Dermis blood vessel endothelial cell (primary cell): ENCODE measurements at places on chromosomes 5 and 9. TPM values are rescaled to one million over a fixed set of nuclear protein-coding genes. Genes with fewer than 3 reads are reported as not detected.
A peak's percentile ranks its signal among the peaks of the same experiment; 100 is the strongest.

GRCh38 chr9:110029429-110029955 lies 178.5 kb downstream of the C9orf152 start:
- peak; percentile 95 for DNase-seq

DNA sequence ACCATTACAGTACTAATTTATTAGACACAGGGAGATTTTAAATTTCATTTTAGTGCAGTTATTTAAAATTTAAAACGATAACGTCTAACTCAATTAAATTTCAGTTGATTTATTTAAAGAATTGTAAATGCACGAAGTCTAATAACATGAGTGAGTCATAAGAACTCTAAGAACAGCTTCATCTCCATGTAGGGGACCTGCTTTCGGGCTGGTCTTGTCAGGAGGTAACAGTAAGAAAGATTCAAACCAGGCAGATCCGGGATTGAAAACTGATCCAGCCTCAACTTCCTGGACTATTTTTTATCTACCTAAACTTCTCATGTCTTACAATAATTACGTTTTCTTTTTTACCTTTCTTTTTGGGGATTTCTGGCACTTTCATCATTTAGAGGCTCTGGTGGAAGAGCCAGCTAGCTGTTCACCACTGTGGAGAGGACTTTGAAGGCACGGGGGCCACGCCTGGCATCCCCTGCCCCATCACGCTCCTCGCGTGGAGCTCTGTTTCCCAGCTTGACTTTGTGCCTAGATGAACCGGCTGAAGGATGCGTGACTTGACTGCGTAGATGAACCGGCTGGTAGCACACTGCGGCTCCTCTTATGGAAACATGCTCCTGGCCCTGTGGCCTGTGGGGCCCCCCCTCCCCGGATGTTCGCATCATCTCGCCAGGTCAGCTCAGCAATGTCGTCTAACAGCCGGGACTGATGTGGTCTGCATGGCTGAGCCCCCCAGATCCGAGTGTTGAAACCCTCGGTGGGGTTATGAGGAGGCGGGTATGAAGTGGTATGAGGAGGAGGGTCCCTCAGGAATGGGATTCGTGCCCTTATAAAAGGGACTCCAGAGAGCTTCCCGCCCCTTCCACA lies 26.0 kb downstream of the NDUFS6 start:
- no peak for DNase-seq

- DNase-seq: no peak
These were observed 24.5 kb upstream of the EXOC3 start for GRCh38 chr5:418162-419121.

GRCh38 chr5:117425163-117425562 lies 850.5 kb upstream of the SEMA6A start:
- DNase-seq: no peak

DNA sequence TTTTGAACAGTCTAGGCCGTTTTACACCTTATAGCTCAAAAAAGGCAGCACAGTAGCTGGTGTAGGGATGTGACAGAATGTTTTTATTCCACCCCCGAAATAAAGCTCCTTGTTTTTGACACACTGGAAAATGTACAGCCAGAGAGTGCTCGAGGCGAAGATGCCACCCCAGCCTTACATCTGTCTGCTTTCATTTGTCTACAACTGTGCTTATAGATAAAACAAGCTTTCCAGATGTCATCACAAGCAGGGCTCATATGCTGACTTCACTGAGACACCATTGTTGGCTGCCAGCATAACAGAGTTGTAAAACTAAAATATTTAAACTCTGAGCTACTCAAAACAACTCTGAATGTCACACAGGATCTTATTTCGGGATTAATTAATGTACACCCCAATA lies 386.3 kb downstream of the BNC2 start:
- no peak for DNase-seq

The PTPN3 gene
- total RNA-seq: 2.8 and 3.6 TPM in 2 replicates

The NXNL2 gene
- total RNA-seq: 0.28 TPM in 1 of 2 replicates, not detected in the other

GRCh38 chr5:118924006-118924389 lies 64.3 kb downstream of the DTWD2 start:
- no peak for DNase-seq

- no peak for DNase-seq
These were observed 279.4 kb upstream of the GRIA1 start for GRCh38 chr5:153211076-153211475.

DNA sequence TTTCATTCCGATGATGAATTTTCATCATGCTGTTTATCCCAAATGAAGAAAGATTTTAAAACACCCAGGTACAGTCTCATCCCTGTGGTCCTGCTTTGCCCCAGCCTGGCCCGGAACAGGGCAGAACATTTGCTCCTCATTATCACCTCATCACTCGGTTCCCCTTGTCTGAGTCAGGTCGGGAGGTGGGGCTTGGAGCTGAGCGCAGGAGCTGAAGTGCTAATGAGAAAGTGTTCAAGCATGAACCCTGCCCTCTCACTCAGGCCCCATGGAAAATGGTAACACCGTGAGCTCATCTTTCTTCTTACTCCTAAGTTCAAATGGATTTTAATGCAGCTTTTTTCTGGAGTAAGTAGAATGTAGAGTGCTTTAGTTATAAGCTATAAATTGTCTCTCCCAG lies 466.2 kb downstream of the KDM4C start:
- no peak for DNase-seq

The TRPM3 gene
- total RNA-seq: 0.37 and 1.4 TPM in 2 replicates

The IFNA8 gene
- total RNA-seq: not detected in 2 replicates

GRCh38 chr5:132812123-132812765 lies 858 bp upstream of the SOWAHA start:
- no peak for DNase-seq

- DNase-seq: no peak
These were observed 106.2 kb downstream of the ST8SIA4 start for GRCh38 chr5:100796851-100797250.

- no peak for DNase-seq
These were observed 79.8 kb downstream of the ARSB start for GRCh38 chr5:78905084-78905938.

The GADD45G gene
- not detected in 2 replicates for total RNA-seq

GRCh38 chr9:124303762-124304161 lies 46.0 kb downstream of the NEK6 start:
- no peak for DNase-seq

The BHMT2 gene
- 5.4 and 18.7 TPM in 2 replicates for total RNA-seq

DNA sequence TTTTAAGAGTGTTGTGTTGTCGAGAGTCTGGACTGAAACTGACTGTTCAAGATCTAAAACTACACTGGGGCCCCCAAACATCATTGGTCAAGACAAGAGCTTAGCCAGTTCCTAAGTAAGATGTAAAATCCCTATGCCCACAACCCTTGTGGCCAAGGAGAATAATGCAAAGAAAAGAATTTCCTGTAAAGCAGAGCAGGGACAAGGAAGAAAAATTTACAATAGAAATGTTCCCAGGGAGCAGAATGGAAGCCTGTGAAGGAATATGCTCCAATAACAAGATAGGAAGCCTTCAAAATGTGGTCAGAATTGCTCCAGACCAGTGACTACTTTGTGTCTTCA lies 20.4 kb downstream of the PPP1R2B start:
- no peak for DNase-seq

DNA sequence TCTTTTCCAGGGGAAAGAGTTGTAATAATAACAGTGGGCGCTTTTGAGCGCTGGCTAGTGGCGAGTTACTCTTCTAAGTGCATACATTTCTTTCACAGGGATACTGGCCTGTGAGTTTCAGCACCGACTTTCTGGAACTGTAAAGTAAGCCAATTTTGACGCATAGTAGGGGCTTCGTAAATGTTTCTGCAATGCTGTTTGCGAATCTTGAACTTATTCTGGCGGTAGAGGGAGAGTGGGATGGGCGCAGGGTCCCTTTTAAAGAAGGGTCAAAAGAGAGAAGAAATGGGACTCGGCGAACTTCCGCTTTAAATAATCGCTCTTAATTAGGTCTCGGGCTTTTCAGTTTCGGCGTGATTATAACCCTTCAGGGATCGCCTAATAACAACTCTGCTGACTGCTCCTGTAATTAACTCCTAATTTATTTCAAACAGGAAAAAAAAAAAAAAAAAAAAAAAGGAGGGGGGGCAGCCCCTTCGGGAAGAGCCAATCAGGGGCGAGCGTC lies 351 bp upstream of the MSX2 start:
- DNase-seq: no peak

- DNase-seq: no peak
These were observed 521.0 kb upstream of the CHD1 start for GRCh38 chr5:99449786-99450185.

DNA sequence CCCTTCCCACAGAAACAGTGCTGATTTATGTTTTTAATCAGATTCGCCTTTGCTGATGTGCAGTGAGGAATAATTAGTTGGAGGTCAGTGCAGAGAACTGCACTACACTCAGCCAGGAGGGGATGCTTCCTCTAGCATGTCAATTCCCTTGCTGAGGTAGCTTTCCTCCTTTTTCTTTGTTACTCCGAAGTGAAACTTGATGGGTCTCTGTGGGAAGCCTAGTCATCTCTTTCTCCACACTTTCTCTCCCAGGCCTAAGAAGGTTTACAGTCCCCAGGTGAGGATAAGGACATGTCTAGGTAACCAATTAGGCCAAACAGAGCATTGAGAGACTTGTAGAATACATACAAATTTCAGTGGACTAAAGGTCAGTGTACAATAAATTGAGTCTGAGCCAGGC lies 461.8 kb downstream of the KIF4B start:
- no peak for DNase-seq

The BARHL1 gene
- total RNA-seq: not detected in 2 replicates

- DNase-seq: no peak
These were observed 104.9 kb downstream of the SYK start for GRCh38 chr9:90906316-90907055.

- peak; percentile 10 for DNase-seq
These were observed 8.2 kb upstream of the CCL21 start for GRCh38 chr9:34717996-34718614.

The STXBP1 gene
- total RNA-seq: 24.7 and 34.0 TPM in 2 replicates

- DNase-seq: peak; percentile 33
These were observed 76.2 kb upstream of the IL6ST start for GRCh38 chr5:56070851-56071465.

- peak; percentile 97 for DNase-seq
These were observed 95.4 kb upstream of the DAB2 start for GRCh38 chr5:39520232-39520572.

- no peak for DNase-seq
These were observed 14.6 kb downstream of the SMARCA2 start for GRCh38 chr9:2029666-2030170.

DNA sequence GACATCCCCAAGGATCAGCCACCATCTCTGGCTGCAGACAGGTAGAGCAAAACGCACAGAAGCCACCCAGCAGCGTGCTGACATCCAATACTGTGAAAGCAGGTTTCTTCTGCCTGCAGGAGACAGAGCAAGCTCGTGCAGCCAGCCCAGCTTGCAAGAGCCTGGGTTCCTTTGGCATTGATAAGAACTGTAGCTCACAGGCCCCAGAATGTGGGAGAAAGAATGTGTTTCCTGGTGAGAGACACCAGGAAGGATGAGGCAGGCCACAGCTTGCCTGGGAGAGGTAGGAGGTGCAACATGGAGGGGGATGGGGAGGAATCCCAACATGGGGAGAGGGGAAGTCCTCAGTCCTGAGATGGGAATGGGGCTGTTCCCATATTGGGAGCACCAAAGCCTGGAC lies 34.0 kb upstream of the ARAP3 start:
- DNase-seq: no peak

GRCh38 chr5:57586649-57587048 lies 104.0 kb upstream of the ACTBL2 start:
- DNase-seq: no peak

DNA sequence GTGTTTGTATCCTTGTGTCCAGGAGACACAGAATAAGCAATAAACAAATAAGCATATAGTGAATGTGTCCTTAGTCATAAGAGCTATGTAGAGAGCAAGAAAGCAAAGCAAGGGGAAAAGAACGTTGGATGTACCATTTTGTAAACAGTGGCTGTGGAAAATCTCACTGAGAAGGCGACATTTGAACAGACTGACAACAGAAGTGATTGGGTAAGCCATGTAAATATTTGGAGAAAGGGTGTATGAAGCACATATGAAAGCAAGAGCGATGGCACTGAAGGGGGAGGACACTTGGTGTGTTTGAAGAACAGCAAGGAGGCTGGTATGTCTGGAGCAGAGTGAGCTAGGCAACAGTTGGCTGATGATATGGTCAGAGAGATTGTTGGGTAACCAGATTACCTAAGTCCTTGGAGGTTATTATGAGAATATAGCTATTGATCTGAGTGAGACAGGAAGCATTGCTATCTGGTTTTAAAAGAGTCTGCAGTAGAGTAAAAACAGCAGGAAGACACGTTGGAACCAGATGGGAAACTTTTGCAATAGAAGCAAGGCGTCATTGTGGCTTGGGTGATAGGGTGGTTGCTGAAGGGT lies 115.5 kb upstream of the IL7R start:
- DNase-seq: no peak

The C9orf153 gene
- total RNA-seq: 0.14 TPM in 1 of 2 replicates, not detected in the other

DNA sequence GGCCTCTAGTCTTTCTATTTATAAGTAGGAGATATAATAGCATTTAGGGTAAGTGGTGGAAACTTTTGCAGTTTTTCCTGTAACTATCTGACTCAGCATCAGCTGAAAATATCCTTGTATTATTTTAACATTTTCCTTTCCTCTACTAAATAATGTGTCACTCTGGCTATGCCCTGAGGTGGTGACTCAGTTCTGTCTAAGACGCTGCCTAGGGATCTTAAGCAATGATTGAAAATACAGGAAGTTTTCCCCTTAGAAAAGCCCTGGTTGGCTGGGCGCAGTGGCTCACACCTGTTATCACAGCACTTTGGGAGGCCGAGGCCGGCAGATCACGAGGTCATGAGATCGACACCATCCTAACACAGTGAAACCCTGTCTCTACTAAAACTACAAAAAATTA lies 9.3 kb upstream of the EDIL3 start:
- DNase-seq: peak; percentile 79

GRCh38 chr9:114374936-114375335 lies 12.8 kb downstream of the AKNA start:
- no peak for DNase-seq

The NTNG2 gene
- 0.05 TPM in 1 of 2 replicates, not detected in the other for total RNA-seq

- DNase-seq: peak; percentile 96
These were observed at the start of gene POC5 for GRCh38 chr5:75717082-75717922. TSS of gene POC5 (minus strand) at chr5:75717437. CDS start at chr5:75712937, 4,500 bp downstream.

GRCh38 chr9:131396626-131397025 lies 2.7 kb downstream of the PRRC2B start:
- DNase-seq: no peak

DNA sequence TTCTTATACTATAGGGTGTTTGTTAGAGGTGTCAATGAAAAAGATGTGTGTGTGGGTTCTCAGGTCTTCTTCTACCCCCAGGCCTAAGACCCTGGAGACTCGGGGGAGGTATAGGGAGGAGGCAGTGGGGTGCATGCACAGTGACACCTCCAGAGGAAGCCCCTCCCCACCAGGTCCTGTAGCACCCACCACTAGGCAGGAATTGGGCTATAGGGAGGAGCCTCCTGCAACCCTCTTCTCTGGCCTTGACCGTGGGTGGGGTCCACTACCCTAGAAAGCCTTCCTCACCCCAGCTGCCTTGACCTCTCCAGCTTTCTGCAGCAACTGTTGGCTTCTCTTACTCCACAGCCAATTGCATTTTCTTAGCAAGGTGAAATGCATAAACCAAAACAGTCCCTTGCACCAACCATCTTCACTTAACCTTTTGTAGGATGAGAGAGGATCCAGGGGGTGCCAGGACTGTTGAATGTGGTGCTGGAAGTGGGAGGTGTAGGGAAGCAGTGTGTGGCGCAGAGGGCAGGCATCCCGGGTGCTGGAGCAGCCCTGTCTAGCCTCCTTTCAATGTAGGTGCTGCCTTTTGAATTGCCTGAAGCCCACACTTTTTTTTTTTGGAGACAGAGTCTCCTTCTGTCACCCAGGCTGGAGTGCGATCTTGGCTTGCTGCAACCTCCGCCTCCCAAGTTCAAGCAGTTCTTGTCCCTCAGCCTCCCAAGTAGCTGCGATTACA lies 128.5 kb downstream of the RGS3 start:
- DNase-seq: no peak

- peak; percentile 27 for DNase-seq
These were observed 120.3 kb upstream of the SPATA31C2 start for GRCh38 chr9:88258601-88259000.
